ENCODE measurements at places on chromosomes 7 and 10.

DNA sequence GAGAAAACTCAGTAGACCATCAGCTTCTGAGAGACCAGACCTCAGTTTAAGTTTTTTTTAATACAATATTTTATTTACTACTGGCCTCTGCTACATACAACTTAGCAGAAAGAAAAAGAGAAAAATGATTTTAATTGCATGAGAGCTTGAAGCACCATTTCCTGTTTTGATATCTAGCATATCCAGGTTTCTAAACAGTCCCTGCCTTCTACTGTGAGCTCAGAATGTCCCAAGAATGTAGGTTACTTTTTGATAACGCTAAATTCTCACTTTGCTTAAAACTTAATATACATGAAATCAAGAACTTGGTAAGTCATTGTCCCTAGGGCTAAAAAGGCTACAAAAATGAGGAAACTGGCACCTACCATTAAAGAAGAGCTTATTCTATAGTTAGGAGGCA, 7.0 kb downstream of the TMEM243 start:
- DNase-seq: no peak

- DNase-seq: no peak
Observed at GRCh38 chr7:102404005-102404861, 8.1 kb downstream of the PRKRIP1 start.

- DNase-seq: no peak
Observed at GRCh38 chr7:14777806-14778205, 124.7 kb downstream of the DGKB start.

DNA sequence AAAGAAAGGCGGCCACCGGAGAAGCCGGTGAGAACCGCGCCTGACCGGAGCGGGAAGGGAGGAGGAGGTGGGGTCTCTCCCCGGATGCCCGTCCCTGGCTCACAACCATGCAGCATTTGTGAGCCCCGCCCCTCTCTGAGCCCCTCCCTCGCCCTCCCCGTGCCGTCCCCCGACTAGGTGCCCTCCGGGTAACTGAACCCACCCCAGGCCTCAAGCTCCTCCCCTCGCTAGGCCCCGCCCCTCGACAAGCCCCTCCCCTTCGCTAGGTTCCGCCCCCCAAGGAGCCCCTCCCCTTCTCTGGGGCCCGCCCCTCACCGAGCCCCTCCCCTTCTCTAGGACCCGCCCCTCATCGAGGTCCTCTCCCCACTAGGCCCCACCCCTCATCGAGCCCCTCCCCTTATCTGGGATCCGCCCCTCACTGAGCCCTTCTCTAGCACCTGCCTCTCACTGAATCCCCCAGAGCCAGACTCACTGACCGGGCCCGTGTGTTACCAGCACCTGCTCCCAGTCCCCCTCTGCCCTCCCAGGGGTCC, 42.2 kb upstream of the HSPB1 start:
- no peak for DNase-seq

- DNase-seq: no peak
Observed at GRCh38 chr7:127885843-127886242, 145.4 kb downstream of the LRRC4 start.

DNA sequence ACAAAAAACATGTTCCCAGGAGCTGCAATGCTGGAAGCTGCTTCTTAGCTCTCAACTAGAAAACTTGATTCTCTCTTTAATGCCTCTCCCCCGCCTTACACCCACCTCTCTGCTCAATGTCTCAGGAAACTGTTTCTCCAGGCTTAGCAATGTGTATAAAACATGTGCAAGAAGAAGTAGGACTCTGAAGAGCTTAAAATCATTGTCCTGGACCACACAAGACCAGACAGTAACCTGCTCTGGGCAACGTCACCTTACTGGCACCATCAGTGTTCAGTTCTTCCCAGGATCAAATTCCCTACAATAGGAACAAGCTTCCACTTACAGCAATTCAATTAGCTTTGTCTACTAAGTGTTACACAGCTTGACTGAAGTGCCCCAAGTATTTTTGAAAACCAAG, 104.9 kb downstream of the RAPGEF5 start:
- no peak for DNase-seq

DNA sequence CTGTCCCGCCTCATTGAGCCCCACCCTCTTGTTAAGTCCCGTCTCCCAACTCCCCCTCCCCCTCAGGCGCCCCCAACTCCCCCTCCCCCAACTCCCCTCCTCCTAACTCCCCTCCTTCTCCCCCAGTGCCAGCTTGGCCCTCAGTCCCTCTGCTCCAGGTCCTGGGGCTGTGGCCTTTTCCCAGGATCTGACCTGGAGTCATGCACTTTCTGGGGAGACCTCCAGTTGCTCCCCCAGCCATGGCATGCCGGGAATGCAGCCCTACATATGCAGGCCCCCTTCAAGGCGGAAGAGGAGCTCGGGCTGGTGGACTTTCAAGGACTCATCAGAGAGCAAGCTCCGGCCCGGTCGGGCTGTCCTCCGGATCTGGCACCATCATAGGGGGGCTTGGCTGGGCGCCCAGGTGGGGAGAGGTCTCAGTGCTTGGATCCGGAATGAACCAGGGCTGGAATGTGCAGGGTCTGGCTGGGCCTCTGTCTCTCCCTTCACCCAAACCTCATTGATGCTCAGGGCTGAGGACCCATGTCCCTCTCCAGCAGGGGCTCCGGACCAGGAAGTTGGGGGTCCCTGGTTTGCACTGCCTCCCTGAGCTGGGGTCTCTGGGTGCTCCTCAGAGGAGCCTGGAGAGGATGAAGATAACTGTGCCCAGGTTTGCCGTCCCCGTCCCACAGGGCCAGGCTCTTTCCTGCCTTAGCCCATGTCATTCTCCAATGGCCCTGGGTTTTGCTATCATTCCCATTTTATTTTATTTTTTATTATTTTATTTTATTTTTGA, 41.1 kb downstream of the TMEM270 start:
- no peak for DNase-seq

- DNase-seq: no peak
Observed at GRCh38 chr7:19061331-19061730, 56.1 kb downstream of the TWIST1 start.

DNA sequence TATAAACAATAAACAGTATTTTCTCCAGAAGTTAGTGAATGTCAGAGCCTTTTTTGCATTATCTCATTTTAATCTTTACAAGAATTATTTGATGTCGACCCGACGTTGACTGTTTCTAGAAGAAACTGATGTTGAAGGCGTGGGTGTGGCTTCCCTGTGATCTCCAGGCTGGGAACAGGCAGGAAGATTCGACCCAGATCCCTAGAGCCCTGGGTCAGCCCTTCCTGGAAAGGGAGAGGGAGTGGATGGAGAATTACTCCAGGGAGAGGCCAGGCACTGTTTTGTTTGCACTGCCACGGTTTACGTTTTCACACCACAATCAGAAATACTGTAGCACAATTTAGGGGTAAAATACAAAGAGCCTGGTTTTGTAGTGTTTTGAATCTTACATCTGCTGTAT, 133.1 kb downstream of the ADARB2 start:
- no peak for DNase-seq

DNA sequence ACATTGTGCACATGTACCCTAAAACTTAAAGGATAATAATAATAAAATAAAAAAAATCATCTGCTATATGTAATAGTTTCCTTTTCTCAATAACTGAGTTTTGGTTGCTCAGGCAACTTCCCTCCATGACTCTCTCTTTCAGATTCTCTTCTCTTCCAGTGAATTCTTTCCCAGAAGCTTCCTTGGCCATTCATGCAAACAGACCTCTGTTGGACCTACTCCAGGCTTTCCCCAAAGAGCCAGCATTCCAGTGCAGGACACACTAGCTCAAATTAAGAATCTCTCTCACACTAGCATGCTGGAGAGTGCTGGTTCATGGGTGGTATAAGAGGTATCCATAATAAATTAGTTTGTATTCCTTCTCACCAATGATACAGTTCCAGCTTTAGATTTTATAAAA, 31.0 kb upstream of the ZEB1 start:
- no peak for DNase-seq

DNA sequence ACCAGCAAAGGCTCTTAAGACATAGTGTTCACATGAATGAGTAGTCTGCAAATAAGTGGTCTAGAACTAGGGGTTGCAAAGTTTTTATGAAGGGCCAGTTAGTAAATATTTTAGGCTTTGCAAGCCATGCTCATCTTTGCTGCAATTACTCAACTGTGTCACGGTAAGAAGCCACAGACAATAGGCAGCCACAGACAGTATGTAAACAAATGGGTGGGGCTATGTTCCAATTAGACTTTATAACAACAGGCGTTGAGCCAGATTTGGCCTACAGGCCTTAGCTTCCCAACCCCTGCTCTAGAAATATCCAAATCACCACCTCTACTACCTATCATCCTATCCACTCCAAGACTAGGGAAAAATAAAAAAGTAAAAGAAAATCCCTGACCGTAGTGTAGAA, 9.2 kb downstream of the IKZF5 start:
- DNase-seq: no peak

GRCh38 chr7:31340051-31340450, 475 bp downstream of the NEUROD6 start:
- DNase-seq: no peak

GRCh38 chr7:157559596-157560257, 222.9 kb downstream of the DNAJB6 start:
- DNase-seq: no peak

DNA sequence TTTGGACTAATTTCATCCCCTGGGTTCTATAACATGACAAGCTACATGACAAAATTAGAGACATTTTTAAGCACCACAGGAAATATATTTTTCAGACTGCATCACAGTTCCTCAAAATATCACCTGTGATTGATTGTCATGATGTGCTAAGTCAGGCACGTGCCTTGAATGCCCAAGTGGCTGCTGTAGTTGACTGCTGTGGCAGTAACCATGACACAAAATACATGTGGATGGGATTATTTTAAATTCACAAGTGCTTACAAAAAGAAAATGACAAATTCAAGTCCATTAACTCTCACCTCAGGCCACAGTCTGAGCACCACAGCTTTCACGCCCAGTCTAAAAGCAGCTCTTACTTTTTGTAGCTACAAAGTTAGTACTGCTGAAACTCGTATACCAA, 45.5 kb downstream of the TNPO3 start:
- no peak for DNase-seq

DNA sequence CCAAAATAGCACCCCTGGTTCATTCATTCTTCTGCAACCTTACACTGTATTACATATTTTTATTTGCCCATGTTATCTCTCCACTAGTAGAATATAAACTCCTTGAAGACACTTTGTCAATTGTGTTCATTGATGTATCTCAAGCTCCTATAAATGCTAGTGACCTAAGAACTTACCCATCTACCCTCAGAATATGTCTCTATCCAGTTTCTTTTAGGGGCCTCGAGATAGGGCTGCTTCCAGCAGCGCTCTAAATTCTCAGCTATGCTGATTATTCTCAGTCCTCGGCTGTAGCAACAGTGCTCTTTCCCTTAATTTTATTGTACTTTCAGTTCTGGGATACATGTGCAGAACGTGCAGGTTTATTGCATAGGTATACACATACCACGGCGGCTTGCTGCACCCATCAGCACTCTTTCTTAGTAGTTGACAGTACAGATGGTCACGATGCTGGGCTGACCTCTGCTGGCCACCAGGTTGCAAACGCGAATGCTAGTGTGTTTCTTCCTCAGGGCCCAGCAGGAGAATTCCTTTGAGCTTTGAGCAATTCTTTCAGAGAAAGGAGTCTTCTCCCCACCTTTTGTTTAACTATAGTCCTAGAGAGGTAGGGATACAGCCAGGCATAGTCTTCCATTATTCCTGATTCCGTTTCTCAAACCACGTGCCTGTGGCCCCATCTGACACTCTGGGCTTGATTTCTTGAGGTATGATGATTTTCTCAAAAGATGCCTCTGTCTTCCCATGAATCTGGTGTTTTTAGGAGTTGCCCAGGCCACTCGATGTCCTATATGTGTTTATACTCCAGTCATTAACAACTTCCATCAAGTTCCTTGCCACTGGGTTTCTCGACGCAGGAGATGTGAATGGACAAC, 49.1 kb upstream of the CDC14C start:
- DNase-seq: no peak

DNA sequence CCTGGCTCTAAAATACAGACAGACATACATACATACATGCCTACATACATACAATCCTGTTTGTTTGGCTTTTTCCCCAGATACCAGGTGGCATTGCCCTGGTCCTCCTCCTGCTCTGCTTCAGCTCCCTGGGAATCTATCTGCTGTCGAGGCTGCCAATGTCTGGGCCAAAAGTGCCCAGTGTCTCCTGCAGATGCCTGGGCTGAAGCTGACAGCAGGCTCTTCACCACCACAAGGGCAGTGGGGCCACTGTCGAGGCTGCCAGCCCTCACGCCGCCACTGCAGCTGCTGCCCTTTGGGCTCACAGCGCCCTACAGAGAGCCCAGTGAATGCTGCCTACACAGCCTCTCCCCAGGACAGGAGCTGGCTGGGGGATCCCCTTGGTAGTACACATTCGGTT, 18.0 kb upstream of the STN1 start:
- no peak for DNase-seq

DNA sequence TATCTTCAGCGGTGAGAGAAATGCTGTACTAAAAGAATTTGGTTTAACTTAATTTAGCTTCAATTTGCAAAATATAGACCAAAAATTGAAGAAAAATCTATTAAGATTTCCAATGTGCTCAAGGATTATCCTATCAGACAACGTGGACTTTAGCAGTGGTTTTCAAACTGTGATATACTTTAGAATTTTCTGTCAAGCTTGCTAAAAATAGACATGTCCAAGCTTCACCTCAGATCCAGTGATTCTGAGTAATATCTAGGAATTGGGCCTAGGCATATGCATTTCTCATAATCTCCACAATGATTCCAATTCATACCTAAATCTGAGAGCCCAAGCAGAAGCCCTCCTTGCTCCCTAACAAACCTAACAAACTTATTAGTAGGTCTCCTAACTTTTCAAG, 3.4 kb downstream of the WASL start:
- DNase-seq: no peak

DNA sequence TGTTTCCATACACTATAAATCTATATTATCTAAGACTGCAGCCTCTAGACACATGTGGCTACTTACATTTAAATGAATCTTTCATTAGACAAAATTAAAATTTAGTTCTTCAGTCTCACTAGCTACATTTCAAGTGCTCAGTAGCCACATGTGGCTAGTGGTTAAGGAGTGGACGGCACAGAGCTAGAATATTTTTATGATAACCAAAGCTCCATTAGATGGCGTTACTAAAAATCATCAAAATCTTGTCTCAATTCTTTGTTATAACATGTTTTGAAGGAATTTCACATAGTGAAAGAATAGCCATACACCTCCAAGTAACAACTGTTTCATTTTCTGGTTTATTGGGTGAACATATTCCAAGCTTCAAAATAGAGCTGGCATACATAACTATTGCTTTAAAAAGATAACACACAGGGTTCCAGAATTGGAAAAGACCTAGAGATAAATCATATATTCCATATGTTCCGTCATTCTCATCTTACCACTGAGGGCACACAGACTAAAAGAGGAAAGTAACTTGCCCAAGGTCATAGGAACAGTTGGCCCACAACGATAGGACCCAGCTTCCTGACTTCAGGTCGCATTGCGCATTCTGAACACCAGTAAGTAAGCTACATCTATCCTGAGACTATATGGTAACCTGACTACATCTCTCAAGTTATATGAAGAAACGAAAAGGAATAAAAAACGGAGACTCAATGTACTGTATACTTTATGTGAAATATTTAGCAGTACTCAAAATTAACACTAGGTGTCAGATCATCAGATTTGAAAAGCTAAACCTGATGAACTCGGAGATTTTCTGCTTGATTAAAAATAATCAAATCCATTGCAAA, 66.6 kb downstream of the CAV1 start:
- no peak for DNase-seq
